DMS53 (cell line): ENCODE measurements at places on chromosomes 5 and 9.

DNA sequence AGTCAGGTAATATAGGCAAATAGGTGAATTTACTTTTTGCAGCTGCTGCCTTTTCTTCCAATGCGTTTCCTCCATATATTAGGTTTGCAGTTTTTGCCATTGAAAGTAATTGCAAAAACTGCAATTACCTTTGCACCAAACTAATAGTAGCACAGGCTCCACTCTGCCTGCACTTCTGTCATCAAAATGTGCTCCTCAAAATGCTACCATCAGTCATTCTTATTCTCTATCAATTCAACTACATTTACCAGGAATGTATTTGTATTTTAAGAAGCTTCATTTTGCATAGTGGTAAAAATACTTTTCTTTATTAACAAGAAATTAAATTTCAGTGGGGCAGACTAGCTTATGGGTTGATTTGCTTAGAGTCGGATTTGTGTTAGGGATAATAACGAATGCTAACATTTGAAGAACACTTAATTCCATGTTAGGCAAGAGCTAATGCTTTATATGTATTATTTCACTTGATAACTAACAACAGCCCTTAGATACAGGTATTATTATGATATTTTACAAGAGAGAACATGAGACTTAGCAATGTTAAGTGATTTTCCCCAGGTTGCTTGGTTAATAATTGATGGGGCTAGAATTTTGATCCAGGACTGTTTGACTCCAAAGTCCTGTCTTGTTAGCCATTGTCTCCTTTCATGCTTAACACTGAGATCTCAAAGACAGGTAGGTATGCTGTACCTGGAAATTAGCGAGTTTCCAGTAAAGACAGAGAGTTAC, 300.4 kb downstream of the MAN2A1 start:
- peak; percentile 66 for DNase-seq

DNA sequence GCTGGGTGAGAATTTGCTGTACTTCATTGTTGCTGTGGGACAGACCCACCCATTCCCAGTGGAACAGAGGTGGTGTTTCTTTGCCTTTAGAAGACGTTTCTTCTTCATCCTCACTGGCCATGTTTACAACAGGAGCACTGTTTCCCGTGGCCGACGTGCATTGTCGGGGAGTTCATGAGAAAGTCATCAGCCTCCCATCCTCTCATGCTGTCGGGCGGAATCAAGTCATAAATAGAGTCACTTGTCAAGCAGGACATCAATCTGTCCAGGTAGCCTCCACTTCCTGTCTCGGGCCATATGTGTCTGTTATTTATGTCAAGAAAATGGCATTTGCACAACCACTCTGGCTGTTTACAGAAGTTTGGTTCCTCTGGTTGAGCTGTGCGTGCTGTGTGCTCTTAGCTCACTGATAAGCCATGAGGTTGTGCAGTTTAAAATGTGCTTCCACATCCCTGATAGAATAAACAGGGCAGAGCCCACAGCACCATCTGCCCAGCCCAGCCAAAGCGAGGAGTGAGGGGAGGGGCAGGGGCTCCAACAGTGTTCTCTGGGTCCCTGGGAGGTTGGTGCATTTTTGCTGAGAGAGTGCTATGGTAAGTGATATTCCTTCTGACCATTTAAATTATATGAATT, 401.9 kb upstream of the IRX2 start:
- no peak for DNase-seq

GRCh38 chr5:148465381-148466235, 81.8 kb downstream of the FBXO38 start:
- DNase-seq: no peak

DNA sequence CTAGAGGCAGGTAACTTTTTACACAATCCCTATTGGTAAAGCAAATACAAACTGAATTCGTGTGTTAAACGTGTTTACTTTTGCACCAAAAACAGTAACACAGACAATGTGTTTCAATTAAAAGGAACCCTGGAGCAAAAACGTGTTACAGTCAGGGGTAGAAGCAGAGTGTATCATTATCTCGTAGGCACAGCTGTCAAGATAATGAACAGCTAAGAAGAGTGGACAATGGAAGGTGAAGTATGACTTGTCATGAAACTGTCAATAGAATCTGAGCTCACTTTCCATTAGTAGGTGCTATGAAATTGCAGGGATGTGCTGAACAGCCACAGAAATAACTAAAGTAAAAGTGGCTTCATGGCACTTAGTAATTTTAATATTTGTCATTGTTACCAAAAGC, 1229.8 kb upstream of the WWC1 start:
- DNase-seq: no peak

DNA sequence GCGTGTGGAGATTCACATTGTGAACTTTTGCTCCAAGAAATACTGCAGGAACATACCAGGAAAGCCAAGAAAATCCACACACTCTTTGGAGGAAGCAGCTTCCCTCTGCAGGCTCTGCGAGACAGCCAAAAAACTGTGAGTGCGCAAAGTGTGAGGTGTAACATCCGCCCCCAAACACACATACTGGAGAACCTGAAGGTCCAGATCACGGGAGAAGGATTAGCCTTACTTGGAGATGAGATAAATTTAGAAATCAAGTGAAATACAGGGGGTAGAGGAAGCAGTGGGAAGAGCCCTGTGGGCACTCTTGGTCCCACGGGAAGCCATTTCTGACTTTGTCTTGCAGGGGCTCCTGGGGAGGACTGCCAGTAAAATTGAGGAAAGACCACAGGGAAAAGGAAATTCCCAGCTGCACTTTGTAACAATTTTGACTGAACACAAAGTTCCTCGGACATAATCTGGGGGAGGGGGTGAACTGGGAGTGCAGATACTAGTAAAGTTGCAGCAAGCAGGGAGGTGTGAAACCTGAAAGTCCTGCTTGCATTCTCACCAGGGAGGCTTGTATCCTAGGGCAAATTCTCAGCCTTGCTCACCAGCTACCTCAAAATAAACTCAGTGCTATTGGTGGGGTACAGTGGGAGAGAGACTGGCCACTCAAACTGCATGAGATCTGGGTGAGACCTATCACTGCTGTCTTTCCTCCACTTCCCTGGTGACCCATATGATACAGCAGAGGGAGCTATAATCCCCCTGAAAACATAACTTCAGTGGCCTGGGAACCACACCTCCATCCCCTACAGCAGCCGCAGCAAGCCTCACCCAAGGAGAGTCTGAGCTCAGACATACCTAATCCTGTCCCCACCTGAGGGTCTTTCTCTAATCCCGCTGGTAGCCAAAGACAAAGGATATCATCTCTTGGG, 109.1 kb downstream of the ALDH1A1 start:
- peak; percentile 47 for DNase-seq

- DNase-seq: no peak
These were observed 368.0 kb upstream of the WWC1 start for GRCh38 chr5:167923396-167923795.

DNA sequence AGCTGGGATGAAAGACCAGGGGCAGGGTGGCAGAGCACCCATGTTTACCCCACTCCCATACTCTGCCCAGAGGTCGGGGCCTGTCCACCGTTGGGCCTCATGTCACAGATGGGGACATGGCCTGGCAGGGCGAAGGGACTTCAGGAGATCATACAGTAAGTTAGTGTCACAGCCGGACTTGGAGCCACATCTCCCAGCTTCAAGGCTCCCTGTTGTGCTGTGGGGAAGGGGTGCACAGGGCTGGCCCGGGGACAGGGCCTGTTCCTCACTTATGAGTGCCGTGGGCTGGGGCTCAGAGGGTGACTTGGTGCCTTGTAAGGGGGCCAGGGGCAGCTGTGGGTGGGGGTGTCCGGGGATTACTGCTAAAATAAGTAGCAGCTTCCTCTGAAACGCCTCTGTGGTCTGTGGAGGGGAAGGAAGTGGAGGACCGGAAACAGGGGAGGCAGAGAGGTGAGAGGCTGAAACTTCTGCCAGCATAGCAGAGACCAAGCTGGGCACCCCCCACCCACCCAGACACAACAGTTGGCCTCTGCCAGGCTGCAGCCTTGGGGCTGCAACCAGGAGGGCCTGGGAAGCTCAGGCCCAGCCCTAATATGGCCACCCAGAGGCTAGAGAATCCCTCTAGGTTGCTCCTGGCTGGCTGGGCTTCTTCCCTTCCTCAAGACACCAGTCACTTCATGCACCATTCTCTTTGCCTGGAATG, 41.1 kb upstream of the NEK6 start:
- no peak for DNase-seq

GRCh38 chr5:140602147-140602546, 30.8 kb downstream of the CD14 start:
- DNase-seq: no peak
